ENCODE measurements at places on chromosomes 5 and 9. TPM values are rescaled to one million over a fixed set of nuclear protein-coding genes. Genes with fewer than 3 reads are reported as not detected.

Gene SPATA31E1
- not detected for total RNA-seq

Gene SPATA31C1
- total RNA-seq = not detected

Gene SYK
- 0.74 TPM for total RNA-seq

Gene PCDHA1
- 0.48 TPM for total RNA-seq

Gene GMCL2
- total RNA-seq = not detected

Gene CA9
- total RNA-seq = 0.29 TPM

Gene CCL27
- not detected for total RNA-seq

Gene SPINK13
- total RNA-seq = 0.50 TPM

Gene LECT2
- not detected for total RNA-seq

Gene ETF1
- 196 TPM for total RNA-seq

Gene CKMT2
- not detected for total RNA-seq

Gene CYSRT1
- total RNA-seq = 0.21 TPM

Gene AFAP1L1
- total RNA-seq = 17.4 TPM

Gene DOCK8
- total RNA-seq = 0.45 TPM

Gene FGF1
- not detected for total RNA-seq

Gene ATOSB
- total RNA-seq = 22.1 TPM

Gene PCDHGA1
- total RNA-seq = 0.67 TPM

Gene ARHGEF39
- total RNA-seq = 5.9 TPM

Gene PDLIM4
- 1.8 TPM for total RNA-seq

Gene CAMK4
- 22.8 TPM for total RNA-seq

Gene HNRNPAB
- 42.2 TPM for total RNA-seq

Gene AMACR
- 40.3 TPM for total RNA-seq

Gene SH2D3C
- total RNA-seq = 0.11 TPM

Gene DNAH5
- total RNA-seq = 0.43 TPM

Gene TRIM52
- 2.2 TPM for total RNA-seq

Gene ADCY2
- total RNA-seq = 28.0 TPM

Gene SPRY4
- total RNA-seq = 33.6 TPM

Gene ANKRD18A
- total RNA-seq = not detected

Gene BHMT2
- not detected for total RNA-seq

Gene LRRC19
- not detected for total RNA-seq

Gene ARL10
- 0.05 TPM for total RNA-seq

Data from SK-MEL-5 (cell line).